Coronary artery (tissue), 2 donors: ENCODE measurements at places on chromosomes 7 and 10.

DNA sequence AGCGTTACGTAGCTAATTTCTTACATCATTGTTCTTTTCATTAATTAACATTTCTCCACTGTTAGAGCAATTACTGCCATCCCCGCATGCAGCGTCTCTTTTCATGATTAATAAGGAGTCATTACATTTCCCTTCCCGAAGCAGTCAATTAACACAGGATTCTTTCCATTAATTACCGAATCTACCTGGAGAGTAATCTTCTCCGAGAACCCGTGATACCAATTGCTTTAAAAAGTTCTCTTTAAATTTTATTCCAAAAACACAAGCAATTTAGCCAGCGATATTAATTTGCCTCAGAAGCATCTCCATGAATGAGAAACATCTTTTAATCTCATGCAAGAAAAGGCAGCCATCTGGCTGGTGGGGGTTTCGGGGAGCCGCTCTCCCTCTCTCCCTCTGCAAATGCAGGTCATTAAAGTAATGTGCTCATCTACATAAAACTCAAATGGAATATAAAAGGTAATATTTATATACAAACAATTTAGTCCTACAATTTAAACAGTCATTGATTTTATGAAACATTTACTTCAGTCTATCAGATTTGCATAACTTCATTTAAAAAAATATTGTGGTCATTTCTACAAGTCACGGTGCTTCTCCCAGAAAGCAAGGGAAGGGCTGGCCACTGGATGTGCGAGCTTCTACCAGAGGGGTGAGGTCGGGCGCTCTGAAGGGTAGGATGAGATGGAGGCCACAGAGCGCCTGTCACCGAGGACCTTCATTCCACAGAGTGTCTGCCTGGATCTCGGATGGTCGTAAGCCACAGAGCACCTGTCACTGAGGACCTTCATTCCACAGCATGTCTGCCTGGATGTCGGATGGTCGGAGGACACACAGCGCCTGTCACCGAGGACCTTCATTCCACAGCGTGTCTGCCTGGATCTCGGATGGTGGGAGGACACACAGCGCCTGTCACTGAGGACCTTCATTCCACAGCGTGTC, 145.0 kb downstream of the WDR37 start:
- DNase-seq, result no peak

- DNase-seq, result no peak
Measured at GRCh38 chr7:131919920-131920709, 363.7 kb upstream of the PODXL start.

- DNase-seq, result no peak
Measured at GRCh38 chr7:6443372-6443941, 4.3 kb downstream of the DAGLB start.

GRCh38 chr10:74651565-74651964, 174.8 kb upstream of the KAT6B start:
- DNase-seq, result no peak

DNA sequence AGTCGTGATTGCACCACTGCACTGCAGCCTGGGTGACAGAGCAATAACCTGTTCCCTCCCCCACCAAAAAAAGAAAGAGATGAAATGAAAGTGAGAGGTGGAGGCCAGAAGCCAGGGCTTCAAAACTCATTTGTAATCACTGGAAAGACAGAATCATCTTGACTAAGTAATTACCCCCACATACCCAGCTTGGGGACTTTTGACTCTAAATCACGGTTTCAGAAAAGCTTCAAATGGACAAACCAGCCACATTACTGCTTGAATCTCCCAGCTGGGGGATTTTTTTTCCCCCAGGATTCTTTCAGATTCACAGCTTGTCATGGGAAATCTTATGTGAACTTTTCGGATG, 361.0 kb downstream of the FRMD4A start:
- no peak for DNase-seq

- no peak for DNase-seq
Measured at GRCh38 chr10:34179280-34179679, 635.8 kb downstream of the PARD3 start.

- DNase-seq, result no peak
Measured at GRCh38 chr7:29146888-29147609, 712 bp upstream of the CPVL start.

DNA sequence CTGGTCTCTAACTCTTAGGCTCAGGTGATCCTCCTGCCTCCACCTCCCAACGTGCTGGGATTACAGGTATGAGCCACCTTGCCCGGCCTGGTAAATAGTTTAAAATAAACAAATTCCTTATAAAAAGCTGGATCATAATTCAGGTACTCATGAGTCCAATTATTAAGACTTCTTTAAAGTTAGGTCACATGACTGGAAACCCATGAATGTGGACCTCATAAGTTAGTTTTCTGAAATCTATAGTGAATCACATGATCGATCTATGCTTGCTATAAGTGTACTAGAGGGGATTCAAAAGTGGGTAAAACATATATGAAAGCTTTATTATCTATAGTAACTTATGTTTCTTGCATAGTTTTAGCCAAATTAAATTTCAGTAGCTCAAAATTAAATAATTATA, 14.3 kb downstream of the NT5C3A start:
- no peak for DNase-seq

DNA sequence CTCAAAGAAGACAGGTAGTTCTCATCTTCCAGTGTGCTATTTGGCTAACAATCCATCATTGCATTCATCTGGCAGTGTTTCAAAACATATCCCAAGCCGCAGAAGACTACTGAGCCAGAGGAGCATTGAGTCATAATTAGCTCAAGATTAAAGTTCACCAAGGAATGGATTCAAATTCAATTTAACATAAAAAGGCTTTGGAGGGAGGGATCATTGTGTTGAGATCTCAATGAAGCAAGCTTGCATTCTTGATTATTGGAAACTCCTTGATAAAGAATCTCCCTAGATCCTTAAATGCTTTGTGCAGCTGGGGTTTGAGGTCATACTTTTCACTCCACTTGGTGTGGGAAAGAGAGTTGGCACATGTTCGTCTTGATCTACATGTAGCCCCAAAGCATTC, 142.8 kb upstream of the SEMA3A start:
- no peak for DNase-seq

- DNase-seq, result no peak
Measured at GRCh38 chr10:31774299-31774900, 154.2 kb downstream of the ARHGAP12 start.

DNA sequence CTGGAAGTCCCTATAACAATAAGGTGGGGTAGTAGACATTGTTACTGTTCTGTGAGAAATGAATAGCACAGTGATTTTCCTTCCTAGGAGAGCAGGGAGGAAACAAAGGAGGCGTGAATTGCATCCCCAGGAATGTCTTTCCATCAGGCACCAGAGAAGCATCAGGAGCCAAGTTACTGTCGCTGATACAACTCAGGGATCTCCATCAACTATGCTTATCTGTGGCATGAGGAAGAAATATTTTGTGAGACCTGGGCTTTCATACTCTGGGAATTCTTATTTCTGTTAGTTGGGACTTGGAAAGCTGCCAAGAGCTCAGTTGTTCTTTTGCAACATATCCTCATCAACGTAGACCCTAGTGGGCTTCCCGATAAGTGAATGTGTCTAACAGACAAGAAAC, 622.3 kb downstream of the SUGCT start:
- DNase-seq, result no peak

DNA sequence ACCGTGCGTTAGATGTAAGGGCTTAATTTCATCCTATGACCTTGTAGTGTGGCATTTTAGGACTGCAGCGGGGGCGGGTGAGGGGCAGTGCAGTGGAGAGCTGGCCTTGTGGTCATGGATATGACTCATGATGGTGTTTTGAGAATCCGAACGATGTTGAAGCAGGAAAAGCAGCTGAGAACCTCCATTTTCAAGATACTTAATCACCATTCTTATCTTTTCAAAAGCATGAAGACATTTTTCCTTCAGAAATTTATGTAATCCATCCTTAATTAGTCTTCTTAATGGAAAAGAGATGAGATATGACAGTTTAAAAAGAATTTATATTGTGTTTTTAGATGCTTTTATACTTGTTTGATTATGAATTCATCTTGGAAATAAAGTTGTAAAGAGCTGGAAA, 9.6 kb downstream of the ATP5F1C start:
- DNase-seq, result no peak

DNA sequence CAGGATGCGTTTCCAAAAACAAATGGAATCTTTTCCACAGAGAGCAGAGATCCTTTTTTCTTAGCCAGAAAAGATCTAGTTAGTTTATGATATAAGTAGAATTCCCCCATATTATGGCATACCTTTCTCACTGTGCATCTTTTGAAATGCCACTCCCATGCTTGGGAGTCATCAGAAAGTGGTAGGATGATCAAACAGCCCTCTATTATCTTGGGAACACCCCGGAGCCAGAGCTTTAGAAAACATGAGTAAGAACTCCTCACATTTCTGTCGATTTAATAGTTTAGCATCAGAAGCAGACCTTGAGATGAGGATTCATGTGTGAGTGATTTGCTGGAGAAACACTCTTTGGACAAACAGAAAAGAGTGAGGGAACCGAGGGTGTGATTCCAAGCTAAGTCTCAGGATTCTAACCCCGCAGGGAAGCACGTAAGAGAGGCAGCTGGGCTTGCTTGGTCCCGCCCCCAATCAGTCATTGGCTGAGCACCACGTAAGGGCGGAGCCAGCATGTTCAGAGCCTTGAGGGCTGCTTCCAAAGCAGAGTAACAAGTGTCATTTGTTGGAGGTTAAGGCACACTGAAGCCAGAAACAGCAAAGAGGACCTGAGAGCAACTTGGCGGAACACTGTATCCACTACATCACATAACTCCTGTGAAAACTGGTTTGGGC, 43.7 kb upstream of the NXPH1 start:
- DNase-seq, result no peak

GRCh38 chr10:97522071-97522470, 23.3 kb downstream of the UBTD1 start:
- DNase-seq, result no peak

DNA sequence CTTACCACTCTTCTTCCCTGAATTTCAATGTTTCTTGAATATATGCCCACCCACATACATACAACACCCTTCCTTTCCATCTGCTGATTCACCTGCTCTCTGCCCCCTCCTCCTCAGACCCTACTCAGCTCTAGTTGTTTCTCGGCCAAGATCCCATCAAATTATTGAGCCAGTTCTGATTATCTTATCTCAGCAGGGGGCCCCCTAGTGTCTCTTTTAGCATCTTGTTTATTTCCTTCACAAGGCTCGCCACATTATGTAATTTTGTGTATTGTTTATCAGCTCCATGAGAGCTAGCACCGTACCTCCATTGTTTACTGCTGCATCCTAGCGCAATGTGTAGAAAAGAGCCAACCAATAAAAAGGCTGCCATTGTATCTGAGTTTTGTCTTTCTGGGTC, 71.9 kb downstream of the FAM13C start:
- no peak for DNase-seq
